ENCODE measurements at places on chromosomes 7 and 10.

DNA sequence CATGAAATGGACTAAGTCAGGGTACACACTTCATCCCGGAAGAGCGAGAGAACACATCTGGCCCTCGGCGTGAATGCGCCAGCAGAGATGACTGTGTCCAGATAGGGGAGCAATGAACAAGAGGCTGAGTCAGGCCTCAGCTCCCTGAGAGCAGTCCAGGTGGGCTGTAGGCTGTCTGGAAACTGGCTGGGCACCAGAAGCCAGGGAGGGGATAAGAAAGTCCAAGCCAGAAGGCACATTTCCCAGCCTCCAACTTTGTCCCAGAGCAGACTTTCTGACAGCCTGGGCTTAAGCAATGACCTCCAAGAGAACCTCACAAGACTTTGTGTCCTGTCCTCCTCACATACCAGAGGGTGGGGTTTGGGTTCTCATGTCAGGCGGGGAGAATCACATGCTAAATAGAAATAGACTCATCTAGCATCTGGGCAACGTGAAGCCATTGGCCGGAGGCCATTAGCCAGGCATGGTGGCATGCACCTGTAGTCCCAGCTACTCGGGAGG lies 157.2 kb downstream of the ARHGAP12 start:
- no peak for DNase-seq

- peak; percentile 8 for DNase-seq
These were observed 142.8 kb downstream of the LSM5 start for GRCh38 chr7:32347244-32347828.

DNA sequence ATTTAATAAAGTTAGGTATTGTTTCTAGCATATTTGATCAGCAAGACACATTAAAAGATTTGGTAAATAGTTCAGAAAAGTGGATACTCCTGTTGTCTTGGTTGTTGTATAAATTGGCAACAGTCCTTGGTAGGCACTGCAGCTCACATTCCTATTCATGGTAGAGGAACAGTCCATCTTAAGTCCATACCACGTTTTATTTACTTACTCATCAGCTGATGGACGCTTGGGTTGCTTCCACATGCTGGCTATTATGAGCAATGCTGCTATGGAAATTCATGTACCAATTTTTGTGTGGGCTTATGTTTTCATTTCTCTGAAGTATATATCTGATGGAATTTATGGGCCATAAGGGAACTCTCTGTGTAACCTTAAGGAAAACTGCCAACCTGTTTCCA lies 43.3 kb downstream of the C10orf120 start:
- DNase-seq, result no peak

DNA sequence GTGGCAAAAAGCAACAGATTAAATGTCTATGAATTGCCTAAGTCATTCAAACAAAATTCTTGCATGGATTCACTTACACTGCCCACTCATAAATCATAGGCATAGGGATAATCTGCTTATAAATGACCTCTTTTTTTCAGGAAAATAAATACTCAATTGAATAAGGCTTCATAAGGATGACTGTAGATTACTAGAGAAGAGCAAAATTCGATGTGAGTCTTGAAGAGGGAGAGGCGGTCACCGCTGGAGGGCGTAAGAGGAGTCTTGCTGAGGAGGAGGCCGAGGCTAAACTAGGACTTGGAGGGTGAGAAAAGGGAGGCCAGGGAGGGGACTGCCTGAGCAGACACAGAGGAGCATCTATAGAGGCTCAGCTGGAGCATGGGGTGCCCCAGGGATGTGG lies 135.4 kb upstream of the RSU1 start:
- DNase-seq, result no peak

GRCh38 chr10:22624287-22624738 lies 90.1 kb downstream of the PIP4K2A start:
- DNase-seq, result no peak

DNA sequence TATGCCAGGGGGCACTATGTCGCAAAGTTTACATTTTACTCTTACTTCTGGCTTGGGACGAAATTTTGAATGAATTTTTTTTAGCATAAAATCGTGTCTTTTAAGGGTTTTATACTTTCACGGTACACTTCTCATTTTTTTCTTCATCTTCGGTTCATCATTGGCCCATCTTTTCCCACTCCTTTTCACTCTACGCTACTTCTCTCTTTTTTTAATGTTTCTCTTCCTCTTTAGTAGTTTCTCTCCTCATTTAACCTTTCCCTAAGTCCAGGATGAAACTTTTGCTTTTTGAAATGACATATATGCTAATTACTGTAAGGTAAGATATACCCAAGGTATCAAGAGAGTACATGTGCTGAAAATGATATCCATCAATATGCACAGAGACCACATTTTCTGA lies 39.5 kb downstream of the C7orf33 start:
- DNase-seq, result no peak

- no peak for DNase-seq
These were observed 131.9 kb downstream of the LYZL1 start for GRCh38 chr10:29420744-29421143.

DNA sequence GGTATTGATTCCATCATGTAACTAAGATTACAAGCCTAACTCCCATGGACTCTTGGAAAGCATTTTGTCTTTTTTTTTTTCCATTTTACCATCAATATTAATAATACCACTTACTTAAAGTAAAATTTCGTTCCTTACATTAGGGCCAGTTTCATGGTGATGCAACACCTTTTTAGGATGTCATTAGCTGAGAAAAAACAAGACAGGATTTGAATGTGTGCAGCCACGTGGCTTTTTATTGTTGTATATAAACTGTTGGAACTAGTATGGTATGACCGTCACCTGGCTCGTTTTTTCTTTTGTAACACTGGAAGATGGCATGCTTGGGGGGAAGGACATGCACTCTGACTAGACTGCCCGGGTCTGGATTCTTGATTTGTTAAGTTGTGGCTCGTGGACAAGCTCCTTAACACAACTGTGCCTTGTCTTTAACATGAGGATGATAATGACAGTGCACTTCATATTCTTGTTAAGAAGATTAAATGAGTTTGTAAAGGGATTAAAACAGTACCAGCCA lies 42.1 kb downstream of the ARHGAP21 start:
- DNase-seq, result no peak
